ENCODE measurements at places on chromosomes 3 and 15.

GRCh38 chr3:21158861-21159542, 592.0 kb downstream of the ZNF385D start:
- DNase-seq = no peak

- DNase-seq = no peak
Measured at GRCh38 chr3:111882799-111883198, 23.7 kb downstream of the PHLDB2 start.

GRCh38 chr3:190384309-190384756, 3.6 kb upstream of the CLDN16 start:
- DNase-seq = no peak

DNA sequence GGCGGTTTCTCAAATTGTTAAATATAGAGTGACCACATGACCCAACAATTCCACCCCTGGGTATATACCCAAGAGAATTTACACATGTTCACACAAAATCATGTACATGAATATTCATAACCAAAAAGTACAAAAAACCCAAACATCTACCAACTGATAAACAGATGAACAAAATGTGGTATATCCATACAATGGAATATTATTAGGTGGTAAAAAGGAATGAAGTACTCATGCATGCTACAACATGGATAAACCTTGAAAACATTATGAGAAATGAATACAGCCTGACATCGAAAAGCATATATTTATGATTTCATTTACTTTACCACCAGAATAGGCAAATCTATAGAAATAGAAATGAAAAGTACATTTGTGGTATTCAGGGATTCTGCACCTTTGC, 7.4 kb downstream of the PLCB2 start:
- DNase-seq = no peak

DNA sequence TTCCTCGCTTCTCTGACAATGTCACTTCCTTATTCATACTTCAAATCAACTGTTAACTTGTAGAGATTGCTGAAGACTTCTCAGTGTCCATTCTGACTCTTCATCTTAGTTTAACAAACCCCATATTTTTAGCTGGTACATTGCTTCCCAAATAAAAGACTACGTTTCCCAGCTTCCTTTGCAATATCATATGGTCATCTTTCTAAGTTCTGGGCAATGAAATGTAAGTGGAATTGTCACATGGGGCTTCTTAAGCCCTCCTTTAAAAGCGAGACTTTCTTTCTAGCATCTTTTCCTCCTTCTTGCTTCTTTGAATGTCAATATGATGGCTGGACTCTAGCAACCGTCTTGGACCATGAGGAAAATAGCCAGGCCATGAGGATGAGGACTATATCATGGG, 239.0 kb downstream of the ZNF621 start:
- DNase-seq = no peak

GRCh38 chr3:16472593-16472992, 40.9 kb downstream of the RFTN1 start:
- no peak for DNase-seq

GRCh38 chr3:106168962-106169750, 300.3 kb upstream of the CBLB start:
- no peak for DNase-seq

GRCh38 chr3:183369117-183369516, 59.3 kb downstream of the MCF2L2 start:
- DNase-seq = no peak

DNA sequence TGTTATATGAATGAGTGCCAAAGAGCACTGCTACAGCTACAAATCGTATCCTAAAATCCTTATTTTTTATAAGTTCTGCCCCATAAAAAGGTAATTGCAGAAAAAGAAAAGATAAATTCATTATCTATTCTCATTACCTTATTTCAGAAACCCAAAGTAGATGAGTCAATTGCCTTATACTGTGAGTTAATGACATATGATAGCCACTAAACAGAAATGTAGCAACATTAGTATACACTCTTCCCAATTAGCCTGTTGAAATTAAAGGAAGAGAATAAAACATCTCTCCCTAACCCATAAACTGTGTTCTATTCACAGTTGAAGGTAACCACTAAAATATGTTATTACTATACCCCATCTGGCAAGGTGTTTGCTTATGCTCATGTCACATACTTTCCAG, 11.0 kb downstream of the TBL1XR1 start:
- DNase-seq = no peak

DNA sequence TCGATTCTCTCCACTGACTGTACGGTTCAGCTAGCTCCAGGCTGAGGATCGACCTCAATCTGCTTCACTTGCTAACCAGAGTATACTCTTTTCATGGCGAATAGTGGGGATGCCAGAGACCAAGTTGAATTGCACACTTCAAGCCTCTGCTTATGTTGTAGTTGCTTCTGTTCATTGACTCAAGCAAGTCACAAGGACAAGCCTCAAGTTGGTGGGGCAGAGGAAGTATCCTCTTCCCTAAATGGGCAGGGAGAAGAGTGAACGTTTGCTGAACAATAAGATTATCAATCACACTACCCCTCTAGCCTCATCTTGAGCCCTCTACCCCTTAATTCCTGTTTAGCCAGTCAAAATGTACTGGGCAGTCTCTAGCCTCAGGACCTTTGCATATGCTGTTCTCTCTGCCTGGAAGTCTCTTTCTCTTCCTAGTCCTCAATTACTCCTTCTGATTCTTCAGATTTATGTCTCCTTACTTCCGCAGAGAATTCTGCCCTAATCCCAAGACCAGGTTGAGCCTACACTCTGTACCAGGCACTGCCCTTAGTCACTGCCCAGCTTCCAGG, 390.4 kb upstream of the PROK2 start:
- no peak for DNase-seq

- DNase-seq = no peak
Measured at GRCh38 chr3:134649106-134649705, 1.6 kb downstream of the KY start.

DNA sequence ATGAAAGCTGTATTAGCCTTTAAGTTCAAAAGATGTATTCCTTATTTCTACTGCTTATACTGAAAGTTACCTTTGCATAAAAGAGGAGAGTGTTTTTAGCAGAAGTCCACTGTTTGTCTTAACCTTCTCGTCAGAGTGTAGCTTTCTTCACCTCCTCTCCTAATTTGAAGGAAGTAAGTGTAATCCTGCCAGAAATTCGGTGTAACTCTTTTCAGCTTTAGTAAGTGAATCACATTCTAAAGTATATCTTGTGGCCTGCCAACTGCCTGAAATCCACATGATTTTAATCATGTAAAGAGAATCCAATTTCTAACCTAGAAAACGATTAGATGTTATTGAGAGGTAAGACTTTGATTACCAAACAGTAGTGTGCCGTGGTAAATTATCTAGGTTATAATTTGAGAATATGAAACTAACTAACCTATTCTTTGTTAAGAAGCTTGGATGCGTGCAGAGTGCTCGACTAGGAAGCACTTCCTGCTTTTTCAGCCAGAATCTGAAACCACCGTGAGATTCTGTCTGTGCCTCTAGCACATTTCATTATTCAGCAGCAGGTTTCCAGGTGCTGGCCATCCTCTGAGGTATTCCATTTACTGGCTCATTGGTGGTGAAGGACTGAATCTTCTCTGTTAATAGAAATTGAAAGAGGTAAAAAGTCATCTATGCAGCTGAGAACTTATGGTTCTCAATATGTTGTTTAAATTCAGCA, 7.5 kb downstream of the GYG1 start:
- no peak for DNase-seq

DNA sequence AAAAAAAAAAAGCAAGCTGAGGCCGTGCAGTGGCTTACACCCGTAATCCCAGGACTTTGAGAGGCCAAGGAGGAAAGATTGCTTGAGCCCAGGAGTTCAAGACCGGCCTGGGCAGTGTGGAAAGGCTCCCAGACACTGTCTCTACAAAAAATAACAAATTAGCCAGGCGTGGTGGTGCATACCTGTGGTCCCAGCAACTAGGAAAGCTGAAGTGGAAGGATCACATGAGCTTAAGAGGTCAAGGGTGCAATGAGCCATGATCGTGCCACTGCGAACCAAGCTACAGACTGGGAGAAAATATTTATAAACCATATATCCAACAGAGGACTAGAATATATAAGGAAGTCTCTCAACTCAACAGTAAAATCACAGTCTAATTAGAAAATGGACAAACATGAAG, 10.0 kb downstream of the KLHDC8B start:
- no peak for DNase-seq

DNA sequence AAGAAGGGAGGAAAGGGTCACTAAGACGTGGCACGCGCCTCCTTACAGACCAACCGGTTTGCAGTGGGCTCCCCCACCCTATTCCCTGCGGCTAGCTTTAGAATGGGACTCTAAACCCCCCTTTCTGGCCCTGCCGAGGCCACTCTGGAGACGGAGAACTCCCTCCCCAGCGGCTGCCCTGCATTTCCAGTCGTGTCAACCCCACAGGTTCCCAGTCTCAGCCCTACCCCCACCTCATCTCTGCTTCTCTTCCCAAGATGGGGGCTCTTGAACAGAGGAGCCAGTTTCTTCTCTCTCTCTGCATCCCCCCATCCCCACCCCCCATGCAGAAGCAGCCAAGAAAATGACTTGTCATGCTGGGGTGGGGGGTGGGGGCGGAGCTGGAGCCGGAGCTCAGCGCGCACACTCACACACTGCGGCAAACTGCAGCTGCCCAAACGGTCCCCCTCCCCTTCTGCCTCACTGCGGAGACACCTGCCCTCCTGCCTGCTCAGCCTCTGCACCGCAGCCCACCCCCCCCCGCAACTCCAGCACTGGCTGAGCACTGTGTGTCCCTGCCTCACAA, 871 bp downstream of the MAP1A start:
- DNase-seq = no peak

GRCh38 chr3:1406250-1406649, 313.4 kb downstream of the CNTN6 start:
- no peak for DNase-seq

DNA sequence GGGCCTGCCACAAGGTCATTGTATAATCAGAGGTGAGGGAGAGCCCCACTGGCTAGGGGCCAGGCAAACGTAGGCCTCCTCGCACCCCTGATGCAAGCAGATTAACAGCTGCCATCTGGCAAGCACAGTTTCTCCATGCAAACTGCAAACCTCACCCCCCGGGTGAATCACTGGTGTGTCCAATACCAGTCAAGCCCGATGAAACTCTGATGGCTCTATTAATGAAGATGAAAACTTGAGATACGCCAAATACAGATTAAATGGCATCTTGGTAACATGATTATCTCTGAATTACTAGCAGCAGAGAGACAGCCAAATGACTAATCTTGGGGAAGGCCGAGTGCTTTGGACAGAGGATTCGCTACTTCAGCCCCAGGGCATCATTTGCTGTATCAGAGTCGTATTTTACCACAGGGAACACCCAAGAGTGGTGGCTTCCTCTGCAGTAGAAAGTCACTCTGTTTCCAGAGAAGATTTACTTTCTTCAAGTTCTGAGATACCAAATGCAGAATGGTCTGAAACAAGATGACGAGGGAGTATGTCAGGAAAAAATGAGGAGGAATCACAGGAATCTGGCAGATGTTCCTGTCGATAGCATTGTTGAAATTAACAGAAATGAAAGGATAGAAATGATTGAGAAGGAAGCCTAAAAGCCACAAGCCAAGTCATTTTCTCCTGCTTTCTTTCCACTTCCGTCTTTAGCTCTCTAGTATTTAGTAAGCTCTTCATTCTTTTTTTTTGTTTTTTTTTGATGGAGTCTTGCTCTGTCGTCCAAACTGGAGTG, 96.2 kb upstream of the NR2F2 start:
- DNase-seq = no peak

DNA sequence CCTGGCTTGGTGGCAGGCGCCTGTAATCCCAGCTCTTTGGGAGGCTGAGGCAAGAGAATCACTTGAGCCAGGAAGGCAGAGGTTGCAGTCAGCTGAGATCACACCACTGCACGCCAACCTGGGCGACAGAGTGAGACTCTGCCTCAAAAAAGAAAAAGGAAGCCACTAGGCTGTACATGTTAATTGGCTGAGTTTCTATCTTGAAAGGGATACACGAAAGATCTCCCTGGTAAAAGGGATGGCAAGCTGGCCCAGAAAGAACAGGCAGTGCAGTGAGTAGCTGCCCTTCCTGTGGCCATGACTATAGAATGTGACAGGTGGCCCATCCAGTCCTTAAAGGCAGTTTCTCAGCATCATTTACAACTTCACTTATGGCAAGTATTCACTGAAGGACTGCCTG, 12.3 kb downstream of the LRIG1 start:
- DNase-seq = no peak

DNA sequence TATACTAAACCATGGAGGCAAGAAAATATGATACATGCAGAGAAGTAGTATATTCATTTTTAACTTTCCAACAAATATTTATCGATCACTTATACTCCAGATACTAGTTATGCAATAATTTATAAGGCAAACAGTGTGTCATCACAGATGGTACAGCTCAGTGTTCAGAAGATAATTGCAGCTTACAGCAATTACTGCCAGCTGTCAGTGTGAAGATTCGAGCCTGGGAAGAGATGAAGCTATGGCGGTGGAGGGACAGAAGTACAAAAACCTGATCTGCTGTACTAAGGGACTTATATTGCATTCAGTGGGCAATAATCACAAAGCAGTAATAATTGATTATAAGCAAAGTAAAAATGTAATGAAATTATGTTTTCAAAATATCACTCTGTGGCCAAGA, 170.6 kb upstream of the EPHA3 start:
- DNase-seq = no peak

DNA sequence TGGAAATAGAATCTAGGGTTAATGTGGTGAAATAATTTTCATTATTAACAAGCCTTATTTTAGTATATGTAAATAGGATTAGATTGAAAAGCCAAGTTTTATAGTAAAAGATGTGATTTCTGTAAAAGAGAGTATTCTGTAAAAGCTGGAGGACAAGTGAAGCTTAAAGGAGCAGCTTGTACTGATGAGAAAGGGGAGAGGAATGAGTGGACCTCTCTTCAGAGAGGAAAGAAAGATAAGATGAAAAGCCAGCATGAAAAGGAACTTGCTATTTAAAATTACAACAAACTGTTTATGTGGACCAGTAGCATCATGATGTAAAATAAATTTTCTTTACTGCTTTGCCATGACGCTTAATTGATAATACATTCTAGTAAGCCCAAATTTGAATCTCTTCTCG, 18.5 kb downstream of the ALCAM start:
- no peak for DNase-seq

GRCh38 chr3:114450008-114450596, 156.3 kb downstream of the TIGIT start:
- DNase-seq = no peak

- no peak for DNase-seq
Measured at GRCh38 chr3:153215966-153216365, 53.9 kb downstream of the RAP2B start.

DNA sequence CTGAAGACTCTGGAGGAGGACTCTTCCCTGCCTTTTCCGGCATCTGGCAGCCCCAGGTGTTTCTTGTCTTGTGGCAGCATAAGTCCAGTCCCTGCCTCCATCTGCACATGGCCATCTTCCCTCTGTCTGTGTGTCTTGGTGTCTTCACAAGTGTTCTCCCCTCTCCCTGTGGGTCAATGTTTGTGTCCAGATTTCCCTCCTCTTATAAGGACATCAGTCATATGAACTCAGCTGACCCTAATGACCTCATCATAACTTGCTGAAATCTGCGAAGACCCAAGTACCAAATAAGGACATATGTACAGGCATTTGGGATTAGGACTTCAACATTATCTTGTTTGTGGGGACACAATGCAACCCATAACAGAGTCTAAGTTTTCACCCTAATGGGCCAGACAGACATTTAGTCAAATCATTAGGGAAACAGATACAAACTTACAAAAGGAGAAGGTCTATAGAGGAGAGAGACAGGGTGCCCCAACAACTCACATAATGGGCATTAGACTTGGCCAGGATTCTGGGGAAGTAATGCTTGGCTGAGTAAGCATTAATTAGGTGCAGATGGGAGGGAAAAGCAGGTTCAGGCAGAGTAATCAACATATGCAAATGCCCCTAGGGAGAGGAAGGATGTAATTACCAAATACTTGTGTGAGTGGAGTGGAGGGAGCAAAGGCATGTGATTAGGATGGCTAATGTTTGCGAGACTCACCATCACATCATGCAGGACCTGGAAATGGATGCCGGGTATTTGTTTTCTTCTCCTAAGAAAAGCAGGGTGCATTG, 372.8 kb upstream of the TBL1XR1 start:
- no peak for DNase-seq
